ENCODE measurements at places on chromosomes 7 and 10. TPM values are rescaled to one million over a fixed set of nuclear protein-coding genes. Genes with fewer than 3 reads are reported as not detected.

PSMG3 gene
- total RNA-seq = 107 TPM

MMD2 gene
- not detected for total RNA-seq

ARHGAP22 gene
- total RNA-seq = 4.1 TPM

LEP gene
- not detected for total RNA-seq

All from A549 treated with DMSO at 1 μM for 4 hours (cell line).